ENCODE measurements at places on chromosomes 4 and X.

- no peak for DNase-seq
Measured at GRCh38 chr4:146582864-146583263, 55.8 kb upstream of the POU4F2 start.

GRCh38 chr4:111228396-111228795 is 605.5 kb upstream of the PITX2 start:
- no peak for DNase-seq

- DNase-seq = no peak
Measured at GRCh38 chrX:120485315-120485637, 16.2 kb upstream of the LAMP2 start.

DNA sequence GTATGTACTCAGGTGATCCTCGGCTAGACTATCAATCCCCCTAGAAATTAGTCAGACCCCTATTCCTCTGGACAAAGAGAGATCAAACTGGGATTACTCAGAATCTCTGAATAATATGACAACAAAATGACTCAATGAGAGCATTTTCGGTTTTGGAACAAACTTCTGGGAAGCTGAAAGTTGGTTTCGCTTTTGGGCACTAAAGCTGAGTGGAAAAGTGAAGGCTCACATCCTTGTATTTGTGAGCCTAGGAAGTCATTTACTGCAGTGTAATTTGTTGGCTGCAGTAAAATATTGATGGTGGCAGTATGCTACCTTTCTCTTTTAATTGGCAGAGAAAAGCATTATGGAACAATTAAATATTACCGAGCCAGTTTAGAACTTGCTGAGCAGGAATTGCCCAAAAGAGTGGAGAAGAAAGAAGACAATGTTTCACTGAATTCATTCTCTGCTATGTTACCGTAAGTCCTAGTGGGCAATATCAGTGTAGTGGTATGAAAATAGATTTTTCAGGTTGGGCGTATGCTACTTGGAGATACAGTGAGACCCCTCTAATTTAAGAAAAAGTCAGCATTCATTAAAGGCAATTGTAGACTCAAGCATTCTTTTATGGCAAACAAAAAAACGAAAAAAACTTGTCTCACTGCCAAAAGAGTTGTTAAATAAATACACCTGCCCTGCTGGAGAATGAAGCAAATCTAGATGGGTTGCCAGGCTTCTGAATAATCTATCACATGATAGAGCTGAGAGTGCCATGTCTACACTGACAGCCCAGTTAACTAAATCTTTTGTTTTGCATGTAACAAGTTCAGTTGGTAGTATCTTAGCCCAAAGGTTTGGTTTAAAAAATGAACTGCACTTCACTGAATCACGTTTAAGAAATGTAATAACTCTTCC is 69.6 kb downstream of the AGTR2 start:
- no peak for DNase-seq

- no peak for DNase-seq
Measured at GRCh38 chr4:101252721-101253120, 94.6 kb downstream of the PPP3CA start.

- no peak for DNase-seq
Measured at GRCh38 chr4:85789241-85789640, 314.3 kb downstream of the ARHGAP24 start.
